Hindlimb muscle (tissue), 1 donor: ENCODE measurements at places on chromosomes 6 and 20. TPM values are rescaled to one million over a fixed set of nuclear protein-coding genes. Genes with fewer than 3 reads are reported as not detected.

The FOXF2 gene
- polyA plus RNA-seq = 0.90 TPM

The EZR gene
- 31.2 TPM for polyA plus RNA-seq

The FGD2 gene
- polyA plus RNA-seq = 5.7 TPM

The PPP1R3D gene
- polyA plus RNA-seq = 6.4 TPM

The TBX18 gene
- 21.5 TPM for polyA plus RNA-seq

The PRDM13 gene
- polyA plus RNA-seq = not detected

The HEY2 gene
- polyA plus RNA-seq = 10.9 TPM

The NPBWR2 gene
- not detected for polyA plus RNA-seq

The RIMS4 gene
- 9.0 TPM for polyA plus RNA-seq

GRCh38 chr20:44209686-44210405 is 725 bp downstream of the OSER1 start:
- DNase-seq = peak; percentile 5

DNA sequence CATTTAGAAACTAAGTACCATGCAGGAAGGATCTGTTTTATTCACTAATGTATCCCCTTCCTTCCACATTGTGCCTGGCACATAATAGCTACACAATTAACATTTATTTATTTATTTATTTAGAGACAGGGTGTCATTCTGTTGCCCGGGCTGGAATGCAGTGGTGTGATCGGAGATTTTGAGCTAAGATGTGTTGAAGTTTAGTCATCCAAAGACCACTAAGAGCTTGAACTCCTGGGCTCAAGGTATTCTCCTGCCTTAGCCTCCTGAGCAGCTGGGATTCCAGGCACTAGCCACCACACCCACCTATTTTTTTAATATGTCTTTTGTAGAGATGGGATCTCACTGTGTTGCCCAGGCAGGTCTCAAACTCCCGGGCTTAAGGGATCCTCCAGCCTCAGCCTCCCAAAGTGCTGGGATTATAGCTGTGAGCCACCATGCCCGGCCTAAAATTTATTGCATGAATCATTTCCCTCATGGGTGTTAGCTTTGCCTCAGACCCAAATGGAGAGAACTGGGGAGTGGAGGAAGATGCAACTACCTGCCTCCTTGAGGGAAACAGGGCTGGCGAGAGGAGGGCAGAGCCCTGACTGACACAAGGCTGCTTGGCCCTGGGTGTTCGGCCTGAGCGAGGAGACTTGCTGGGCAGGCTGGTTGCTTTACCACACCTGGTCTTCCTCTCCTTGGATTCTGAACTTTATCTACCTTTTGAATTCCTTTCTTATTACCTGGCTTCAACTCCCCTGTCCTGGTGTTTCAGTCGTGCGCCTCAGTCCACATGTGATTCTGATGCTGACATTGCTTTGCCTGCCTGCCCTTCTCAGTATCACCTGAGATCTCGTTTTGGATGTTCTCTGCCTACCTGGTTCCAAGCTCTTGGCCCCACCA is 1.7 kb upstream of the DYNLT1 start:
- DNase-seq = no peak

GRCh38 chr6:95578106-95578410 is 723 bp downstream of the MANEA start:
- DNase-seq = no peak

GRCh38 chr6:45634231-45634630 is 256.5 kb upstream of the SUPT3H start:
- no peak for DNase-seq

DNA sequence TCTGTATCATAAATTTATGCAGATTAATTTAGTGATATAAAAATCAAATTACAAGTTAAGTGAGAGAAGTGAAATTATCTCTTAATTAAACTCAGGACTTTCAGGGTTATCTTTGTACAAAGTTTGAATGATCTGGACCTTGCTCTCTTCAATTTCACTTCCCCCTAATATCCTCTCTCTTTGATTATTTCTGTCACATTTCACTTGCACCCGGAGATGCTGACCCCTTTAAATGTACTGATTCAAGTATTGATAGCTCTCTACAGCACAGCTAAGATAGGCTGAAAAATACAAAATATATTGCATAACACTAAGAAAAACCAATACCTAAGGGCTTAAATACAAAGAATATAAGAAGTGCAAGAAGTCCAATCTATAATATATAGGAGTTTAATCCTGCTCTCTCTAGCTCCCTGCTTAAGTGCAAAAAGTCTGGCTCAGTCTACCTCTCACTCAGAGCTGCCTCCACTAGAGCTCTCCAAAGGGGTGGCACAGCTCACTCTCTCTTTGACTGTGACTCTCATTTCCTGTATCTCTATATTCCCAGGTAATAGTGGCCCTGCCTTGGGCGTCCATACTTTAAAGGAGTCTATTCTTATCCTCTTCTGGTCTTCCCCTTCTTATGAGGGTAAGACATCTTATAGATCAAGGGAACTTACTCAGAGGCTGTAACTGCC is 588.4 kb downstream of the RFPL4B start:
- no peak for DNase-seq

GRCh38 chr6:31010393-31011060 is at the start of gene MUC22:
MUC22 (plus strand) TSS chr6:31010474; CDS start chr6:31010707, 233 bp downstream.
- DNase-seq = no peak

GRCh38 chr6:13953061-13953705 is 28.4 kb downstream of the RNF182 start:
- no peak for DNase-seq

DNA sequence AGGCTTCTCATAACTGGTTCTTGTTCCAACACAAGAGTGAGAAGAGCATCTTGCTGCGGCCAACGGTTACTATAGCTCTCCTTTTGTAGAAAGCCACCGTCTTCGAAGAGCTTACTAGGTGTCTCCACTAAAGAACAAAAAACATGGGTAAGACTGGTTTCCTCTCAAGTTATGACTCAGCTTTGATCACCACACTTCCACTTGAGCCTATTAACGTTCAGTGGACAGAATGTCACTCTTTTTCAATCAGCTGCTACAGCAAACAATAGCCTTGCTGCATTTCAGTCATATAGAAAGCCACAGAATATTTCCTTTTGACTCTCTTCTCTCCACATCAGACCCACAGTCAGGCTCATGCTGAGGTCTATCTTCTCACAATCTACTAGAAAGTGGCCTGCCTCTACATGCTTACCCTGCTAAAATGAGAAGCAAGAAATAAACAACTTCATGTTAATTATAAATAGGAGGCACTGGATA is 243.5 kb upstream of the PREP start:
- DNase-seq = no peak

GRCh38 chr20:18284805-18285533 is 3.4 kb upstream of the ZNF133 start:
- DNase-seq = no peak

- no peak for DNase-seq
These were observed 39.6 kb upstream of the SPTLC3 start for GRCh38 chr20:12969071-12969669.

DNA sequence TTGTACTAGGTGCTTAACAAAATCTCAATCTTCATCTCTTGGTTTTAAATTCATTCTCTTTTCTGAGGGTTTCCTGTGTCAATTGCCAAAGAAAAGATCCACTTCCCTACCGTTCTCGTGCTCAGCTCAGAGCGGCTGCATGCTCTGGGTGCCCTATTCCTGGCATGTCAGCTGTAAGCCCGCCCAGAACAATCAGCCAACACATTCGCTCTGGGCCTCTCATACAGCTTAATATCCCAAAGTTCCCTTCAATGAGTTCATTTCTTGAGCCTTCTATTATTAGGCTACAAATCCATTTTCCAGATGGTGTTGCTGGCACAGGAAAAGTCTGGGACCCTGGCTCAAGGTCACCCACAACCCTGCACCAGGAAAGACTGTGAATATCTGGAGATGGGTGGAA is 24.3 kb upstream of the LRFN2 start:
- DNase-seq = no peak

- DNase-seq = no peak
These were observed 2.3 kb downstream of the RPS12 start for GRCh38 chr6:132816660-132817059.

- no peak for DNase-seq
These were observed 9.6 kb upstream of the PKIG start for GRCh38 chr20:44572551-44573500.

DNA sequence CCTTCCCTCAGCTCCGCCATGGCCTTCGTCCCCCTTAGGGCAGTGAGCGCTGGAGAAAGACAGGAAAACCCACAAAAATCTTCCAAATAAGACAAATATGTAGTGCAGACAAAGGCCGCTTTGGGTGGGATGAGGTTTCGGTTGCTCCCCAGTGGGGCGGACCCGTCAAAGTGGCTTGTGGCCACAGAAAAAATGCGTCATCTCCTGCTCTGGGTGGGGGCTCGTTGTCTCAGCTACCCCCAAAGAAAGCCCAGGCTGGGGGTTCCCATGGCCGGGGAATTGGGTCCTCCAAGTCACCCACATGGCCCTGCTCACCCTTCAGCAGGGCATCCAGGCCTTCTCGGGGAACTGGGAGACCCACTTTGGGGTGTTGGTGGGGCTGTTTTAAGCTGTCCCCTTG is 21.9 kb upstream of the SCUBE3 start:
- no peak for DNase-seq

GRCh38 chr20:1184638-1185315 is at the start of gene TMEM74B:
TMEM74B (minus strand) TSS chr20:1184981; CDS start chr20:1183801, 1,180 bp downstream.
- DNase-seq = no peak

DNA sequence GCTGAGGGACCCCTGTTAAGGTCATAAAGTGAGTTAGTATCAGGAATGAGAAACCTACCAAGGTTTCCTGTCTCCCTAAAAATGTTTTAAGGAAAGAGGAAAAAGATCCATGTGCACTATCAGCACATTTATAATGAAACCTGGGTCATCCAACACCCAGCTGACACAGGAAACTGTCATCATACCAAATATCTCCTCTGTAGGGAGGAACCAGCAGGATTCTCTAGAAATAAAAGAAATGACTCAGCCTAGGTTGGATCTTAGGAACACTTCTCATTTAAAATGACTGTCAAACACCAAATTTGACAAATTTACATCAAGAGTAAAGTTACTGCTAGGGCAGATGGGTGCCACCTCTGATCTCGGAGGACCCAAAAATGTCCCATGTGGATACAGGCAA is 21.7 kb downstream of the GFOD1 start:
- no peak for DNase-seq
